ENCODE measurements at places on chromosomes 1 and 21.

GRCh38 chr1:26496861-26497260 lies 24.6 kb downstream of the HMGN2 start:
- no peak for DNase-seq

DNA sequence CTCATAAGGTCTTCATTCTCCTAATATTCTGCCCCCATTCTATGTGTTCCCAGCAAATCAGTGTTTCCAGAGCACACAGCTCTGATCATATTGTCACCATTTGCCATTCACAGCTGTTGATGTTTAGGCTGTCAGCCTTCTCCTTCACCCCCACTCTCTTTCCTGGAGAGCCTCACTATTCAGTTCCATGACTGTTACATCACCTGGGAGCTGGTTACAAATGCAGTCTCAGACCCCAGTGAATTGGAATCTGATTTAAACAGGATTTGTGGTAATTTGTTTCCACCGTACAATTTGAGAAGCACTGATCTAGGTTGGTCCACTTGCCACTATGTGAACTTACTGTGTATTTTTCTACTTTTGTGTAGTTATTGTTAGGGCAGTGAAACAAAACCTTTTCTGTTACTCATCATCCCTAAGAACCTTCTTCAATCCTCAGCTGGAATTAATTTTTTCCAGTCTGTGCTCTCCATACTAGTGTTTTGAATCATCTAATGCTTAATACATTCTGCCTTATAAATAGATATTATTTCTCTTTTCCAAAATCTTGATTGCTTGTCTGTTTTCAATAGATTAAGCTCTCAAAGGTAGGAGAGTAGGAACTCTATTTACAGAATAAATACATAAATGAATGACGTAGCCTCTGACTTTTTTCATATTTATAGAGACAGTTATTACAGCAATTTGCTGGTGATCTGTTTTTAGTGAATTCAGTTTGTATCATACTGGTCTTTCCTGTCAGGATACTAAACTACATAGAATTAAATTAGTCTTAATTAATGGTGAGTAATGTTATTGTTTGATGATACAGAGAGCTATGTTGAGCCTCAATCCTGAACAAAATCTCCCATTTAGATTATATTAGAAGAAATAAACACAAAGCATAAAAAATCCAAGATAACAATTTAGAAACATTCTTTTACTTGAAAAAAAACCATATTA lies 8.1 kb downstream of the SNX7 start:
- DNase-seq, result no peak

- no peak for DNase-seq
These were observed 180.7 kb downstream of the COQ8A start for GRCh38 chr1:227120826-227121225.

DNA sequence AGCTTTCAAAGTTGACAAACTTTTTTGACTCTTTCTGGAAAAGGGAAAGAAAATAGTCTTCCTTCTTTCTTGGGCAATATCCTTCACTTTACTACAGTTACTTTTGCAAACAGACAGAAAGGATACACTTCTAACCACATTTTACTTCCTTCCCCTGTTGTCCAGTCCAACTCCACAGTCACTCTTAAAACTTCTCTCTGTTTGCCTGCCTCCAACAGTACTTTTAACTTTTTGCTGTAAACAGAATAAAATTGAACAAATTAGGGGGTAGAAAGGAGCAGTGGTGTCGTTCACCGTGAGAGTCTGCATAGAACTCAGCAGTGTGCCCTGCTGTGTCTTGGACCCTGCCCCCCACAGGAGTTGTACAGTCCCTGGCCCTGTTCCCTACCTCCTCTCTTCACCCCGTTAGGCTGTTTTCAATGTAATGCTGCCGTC lies 160.8 kb upstream of the SGIP1 start:
- DNase-seq, result no peak

DNA sequence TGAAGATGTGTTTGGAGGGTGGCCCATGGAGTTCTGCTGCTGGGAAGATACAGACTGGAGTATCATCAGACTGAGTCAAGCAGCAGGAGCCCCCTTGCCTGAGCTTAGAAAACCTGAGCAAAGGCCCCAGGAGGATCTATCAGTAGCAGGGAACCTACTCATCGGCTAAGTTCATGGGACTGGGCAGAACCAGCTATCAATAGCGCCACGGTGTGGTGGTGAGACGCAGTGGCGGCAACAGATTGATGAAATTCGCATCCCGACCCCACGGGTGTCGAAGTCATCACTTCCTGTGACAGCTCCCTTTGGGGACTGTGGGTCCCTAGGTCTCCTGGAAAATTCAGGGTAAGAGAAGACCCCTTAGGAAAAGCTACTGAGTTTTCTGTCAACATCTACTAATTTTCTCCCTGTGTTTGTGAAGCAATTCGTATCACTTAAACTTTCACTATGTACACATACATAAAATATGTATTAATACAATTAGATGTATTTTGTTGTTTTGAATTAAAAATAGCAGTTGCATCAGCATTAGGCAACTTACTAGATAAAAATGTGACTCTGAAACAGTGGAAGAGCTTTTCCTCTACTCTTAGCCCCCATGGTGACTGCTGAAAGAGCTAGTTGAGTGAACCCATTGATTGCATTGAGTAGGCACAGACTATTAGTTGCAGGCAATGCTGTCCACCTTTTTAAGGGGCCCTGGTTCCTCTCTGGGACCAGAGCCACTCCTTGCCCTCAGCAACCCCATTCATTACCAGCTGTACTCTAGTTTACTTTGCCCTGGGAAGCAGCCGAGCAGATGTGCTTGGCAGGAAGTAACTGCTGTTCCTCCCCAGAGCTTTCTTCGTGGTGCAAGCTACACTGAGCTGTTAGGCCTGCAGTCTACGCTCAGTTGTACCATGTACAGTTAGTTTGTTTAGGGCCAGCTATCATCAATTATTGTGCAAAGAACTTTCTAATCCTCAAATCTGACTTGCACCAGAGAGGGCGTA lies 7.3 kb upstream of the CACNA1S start:
- DNase-seq, result peak; percentile 79

GRCh38 chr1:224521904-224522734 lies 87.5 kb upstream of the WDR26 start:
- no peak for DNase-seq

DNA sequence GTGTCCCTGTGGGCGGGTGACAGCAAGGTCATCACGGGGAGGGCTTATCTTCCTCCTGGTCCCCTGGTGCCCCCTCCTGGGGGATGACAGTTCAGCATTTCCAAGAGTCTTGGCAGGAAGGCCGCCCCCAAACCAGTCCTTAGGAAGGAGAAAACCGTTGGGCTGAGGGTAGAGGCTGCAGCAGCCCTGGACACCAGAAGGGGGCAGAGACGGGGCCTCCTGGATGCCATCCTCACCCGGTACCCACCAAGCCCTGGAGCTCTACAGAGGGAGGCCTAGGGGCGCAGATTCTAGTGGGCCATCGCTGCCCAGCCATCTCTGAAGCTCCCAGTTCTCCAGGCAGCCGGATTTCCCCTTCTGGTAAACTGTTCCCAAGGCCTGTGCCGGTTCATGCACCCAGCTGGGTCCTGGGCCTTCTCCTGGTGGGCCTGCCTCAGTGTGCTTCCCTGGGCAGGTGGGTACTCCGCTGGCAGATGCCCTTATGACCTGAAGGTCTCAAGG lies 14.8 kb upstream of the ZNF669 start:
- peak; percentile 69 for DNase-seq

DNA sequence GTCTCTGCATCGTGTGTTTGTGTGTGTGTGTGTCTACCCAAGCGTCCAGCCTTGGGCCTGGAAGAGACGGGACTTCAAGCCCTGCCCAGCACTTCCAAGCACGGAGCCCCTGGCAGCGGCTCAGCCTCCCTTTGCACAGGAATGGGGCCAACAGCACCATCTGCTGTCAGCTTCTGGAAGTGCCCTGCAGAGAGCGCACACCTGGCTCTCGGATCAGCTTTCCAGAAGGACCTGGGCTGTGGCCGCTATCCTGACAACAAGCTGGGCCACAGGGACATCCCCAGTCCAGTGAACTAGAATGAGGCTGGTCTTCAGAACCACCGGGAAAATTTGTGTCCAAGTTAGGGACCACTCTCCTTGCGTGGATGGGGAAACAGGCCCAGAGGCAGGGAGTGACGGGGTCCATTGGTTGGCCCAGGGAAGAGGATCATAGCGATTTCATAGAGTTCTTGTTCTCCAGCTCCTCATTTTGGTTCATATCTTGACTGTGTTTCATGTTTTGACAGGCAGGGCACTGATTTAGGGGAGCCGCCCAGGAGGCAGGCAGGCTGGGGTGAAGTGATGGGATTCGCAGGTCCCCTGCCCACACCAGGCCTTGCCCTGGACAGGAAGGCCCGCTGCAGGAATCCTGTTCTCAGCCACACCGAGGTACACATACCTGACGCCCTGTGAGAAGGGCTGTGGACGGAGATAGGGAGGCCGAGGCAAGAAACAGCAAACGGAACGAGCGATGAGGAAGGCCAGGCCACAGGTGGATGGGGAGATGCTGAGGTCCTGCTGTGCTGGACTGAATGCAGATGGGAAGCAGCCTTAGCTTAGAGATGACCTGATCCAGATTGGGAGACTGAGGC lies 38.4 kb downstream of the TAS1R2 start:
- DNase-seq, result peak; percentile 89

DNA sequence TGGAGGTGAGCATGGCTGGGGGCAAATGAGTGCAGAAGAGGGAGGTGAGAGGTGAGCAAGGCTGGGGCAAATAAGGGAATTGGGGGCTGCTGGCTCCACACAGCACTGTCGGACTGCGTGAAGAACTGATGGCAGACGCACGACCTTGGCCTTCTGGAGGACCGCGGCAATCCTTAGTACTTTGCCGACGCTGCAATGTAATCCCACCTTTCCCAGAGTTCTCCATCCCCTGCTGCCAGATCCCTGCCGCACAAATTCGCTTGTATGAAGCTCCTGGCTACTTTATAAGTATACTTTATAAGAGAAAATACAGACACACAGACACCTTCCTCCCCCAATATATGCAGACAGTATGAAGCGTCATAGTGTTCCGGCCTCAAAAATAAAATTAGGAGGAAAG lies 472.4 kb downstream of the SMYD3 start:
- DNase-seq, result no peak

DNA sequence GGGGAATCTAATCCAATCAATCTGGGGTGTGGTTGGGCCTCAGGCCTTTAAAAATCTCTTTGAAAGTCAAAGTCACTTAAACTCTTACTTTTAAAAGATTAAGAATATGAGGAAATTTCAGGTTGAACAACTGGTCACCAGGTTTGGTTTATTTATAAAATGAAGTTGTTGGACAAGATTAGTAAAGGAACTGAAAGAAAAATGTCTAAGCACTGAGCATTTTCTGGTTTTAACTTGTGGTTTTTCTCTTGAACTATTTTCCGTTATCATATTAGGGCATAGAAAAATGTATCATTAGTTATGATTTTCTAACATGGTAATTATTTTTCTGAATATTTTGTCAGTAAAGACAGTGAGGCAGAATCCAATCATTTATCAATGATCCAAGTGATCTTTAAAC lies 49.6 kb downstream of the RGS2 start:
- DNase-seq, result no peak

GRCh38 chr1:96206451-96206850 lies 515.1 kb upstream of the PTBP2 start:
- DNase-seq, result peak; percentile 79

DNA sequence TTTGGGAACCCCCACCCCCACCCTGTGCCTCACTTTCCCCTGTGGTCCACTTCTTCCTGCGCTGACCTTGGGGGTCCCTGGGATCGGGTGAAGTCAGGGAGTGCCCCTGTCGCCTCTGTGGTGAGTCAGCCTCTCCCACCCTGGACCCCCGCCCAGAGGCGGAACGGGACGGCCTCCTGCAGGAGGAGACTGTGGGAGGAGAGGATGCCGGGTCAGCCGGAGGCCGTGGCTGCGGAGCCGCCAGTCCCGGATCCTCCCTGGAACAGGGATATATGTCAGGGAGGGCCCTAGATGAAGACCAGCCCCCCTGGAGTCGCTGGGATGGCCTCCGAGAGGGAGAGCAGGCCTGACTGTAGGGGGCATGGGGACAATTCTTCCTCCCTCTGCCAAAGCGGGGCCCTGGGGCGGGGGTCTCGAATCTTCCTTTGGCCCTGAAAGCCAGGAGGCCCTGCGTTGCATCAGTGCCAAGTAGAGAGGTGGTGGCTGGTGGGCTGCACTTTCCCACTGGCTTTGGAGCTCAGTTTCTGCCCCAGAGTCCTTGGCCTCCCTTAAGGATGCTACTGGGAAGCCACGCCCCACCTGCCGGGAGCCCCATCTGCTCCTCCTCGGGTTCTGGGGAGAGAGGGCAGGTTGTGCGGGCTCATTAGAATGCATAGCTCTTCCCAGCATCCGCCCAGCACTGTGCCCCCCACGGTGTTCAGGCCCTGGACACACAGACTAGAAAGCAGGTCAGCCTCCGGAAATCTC lies 930 bp downstream of the ARHGEF10L start:
- peak; percentile 86 for DNase-seq

DNA sequence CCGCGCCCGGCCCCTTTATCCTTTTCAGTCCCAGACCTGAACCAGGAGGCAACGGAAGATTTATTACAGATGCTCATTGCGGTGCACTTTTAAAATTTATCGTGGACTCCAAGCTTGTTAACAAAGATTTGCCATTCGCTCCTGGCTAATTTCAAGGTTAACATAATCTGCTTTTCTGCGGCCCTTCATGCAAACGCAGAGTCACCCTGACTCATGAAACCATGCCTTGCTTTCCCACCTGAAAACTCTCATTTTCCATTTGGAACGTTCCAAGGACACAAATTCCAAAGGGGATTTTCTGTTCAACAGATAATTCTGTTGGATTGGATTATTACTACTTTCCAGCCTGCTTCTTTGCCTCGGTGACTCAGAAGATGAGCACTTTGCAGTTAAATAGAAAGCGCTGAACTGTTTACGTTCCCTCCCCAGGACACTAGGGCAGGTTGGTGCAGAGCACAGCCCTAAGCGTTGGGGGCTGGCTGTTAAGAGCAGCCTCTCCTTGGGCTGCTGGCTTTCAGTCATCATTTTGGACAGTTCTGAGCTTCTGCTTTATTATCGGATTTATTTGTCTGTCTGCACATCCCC lies 51.1 kb downstream of the CD247 start:
- DNase-seq, result peak; percentile 81

GRCh38 chr1:37734629-37735591 lies 30.0 kb downstream of the EPHA10 start:
- peak; percentile 49 for DNase-seq

DNA sequence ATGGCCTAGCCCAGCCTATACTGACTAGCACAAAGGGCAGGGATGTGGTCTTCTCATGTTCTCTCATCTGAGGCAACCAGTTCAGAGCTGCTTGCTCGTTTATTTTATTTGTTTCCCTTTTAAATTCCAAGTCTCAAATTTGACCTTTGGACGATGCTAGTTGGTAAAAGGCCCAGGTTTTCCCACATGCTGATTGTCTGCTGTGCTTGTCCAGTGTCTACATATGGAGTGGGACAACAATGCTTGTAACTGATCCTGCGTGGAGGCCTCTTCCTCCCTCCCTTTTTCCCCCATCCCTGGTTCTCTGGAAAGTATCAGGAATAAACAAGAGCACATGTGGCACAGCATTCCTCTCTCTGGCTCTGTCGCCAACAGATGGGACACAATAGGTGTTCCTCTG lies 34.0 kb upstream of the BEND5 start:
- DNase-seq, result no peak

DNA sequence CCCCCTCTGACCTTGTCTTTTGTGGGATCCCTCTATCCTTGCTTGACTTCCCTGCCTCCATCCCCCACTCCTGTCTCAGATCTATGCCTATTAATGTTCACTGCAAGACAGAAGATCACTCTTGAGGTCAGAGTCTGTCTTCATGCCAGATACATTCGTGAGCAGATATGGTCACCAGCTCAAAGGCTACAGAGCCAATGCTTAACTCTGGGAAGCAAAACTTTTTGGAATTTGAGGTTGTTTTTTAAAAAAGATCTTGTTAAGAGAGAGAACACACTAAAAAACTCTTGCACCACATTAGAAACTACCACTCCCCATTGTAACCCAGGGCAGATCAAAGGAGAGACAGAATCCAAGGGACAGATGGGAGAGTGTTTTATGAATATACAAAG lies 17.1 kb upstream of the A3GALT2 start:
- DNase-seq, result no peak

- DNase-seq, result no peak
These were observed 270.2 kb downstream of the TBX15 start for GRCh38 chr1:118717893-118718292.
